ENCODE measurements at places on chromosomes 3 and 15. TPM values are rescaled to one million over a fixed set of nuclear protein-coding genes. Genes with fewer than 3 reads are reported as not detected.
A peak's percentile ranks its signal among the peaks of the same experiment; 100 is the strongest.

DNA sequence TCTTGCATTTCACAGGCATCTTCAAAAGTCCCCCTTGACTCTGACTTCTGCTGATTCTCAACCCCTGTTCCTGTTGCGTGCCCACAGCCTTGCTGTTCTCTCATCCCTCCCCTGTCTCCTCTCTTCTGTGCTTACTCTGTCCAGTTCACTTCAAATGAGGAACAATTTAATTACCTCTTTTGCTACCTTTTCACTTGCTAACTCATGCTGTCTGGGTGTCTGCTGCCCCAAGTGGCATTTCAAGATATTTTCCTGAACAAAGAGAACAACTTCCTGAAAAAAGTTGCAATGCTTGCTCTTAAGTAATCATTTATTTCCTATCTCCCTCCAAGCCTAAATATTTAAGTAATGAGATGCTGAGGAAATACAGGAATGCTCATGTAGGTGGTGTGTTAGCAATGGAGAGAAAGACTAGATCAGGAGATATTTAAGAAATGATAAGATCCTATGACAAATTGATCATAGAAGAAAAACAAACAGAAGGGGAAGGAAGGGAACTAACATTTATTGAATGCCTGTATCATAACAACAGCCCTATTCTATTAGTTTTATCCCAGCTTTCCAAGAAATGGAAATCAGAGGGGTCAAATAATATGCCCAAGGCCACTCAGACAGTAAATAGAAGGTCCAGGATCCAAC lies 42.2 kb downstream of the SV2B start:
- DNase-seq, result peak; percentile 48

- no peak for DNase-seq
Measured at GRCh38 chr3:194045919-194046318, 90.0 kb upstream of the HES1 start.

- DNase-seq, result no peak
Measured at GRCh38 chr15:76787273-76787672, 117.9 kb downstream of the SCAPER start.

GRCh38 chr3:58122936-58123700 lies 87.7 kb downstream of the DNASE1L3 start:
- no peak for DNase-seq

The SLC12A8 gene
- 31.7 TPM for total RNA-seq

DNA sequence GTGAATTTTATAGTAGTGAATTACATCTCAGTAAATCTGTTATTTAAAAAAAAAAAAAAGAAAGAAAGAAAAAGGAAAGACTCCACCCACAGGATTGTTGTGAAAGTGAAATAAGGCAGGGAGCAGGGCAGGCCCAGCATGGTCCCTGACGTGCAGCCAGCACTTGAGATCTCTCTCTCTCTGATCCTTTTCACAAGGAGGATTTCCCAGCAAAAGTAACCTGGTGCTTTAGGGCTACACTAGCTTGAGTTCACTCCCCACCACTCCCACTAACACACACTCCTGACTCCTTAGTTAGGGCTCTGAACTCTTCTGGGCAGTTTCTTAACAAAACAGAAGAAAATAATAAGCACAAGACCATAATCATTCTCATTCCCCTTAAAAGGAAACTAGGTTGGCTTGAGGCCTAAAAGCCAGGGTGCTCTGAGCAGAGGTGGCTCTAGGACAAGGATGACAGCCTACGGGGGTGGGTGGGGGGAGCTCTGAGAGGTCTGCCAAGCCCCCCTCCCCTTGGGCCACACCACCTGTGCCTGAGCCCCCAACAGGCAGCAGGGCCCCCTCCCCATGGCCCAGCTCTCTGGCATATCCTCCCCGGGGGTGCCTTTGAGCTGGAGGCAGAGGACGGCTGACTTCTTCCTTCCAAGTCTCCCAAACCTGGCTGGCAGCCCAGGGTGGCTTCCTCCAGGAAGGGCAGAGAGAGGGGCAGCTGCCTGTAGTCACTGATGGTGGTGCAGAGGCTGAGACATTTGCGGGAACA lies 856 bp downstream of the TMEM40 start:
- peak; percentile 70 for DNase-seq

DNA sequence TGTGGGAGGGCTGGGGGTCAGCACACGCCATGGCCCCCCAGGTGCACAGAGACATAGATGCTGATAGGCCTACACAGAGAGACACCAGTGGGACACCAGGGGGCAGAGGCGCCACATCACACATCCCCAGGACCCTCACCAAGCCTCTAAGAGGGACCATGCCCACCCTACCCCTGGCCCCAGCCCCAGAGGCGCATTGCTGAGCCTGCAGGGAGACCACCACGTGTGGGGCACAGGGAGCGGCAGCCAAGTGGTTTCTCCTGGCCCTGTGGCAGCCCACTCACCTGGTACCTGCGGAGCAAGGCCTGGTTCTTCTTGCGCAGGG lies 1.2 kb downstream of the CCDC9B start:
- peak; percentile 41 for DNase-seq

The ZMYND10 gene
- total RNA-seq, result 0.89 TPM

- DNase-seq, result no peak
Measured at GRCh38 chr15:70509282-70509662, 254.1 kb downstream of the UACA start.

DNA sequence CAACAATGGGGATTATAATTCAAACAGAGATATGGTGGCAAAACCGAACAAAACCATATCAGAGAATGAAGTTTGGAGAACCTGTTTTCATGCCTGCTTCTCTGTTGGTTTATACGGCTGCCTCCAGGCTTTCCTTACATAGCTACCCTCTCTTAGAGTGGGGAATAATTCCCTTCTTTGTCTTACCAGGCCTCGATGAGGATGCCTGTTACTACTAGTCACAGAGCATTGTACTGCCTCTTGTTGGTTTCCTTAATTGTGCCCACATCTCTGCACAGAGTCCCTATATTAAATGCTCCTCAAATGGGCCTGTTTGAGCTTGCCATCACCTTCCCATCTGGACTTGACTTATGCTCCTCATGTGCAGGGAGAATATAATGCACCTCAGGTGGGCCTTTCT lies 92.9 kb downstream of the NCEH1 start:
- DNase-seq, result no peak

- DNase-seq, result peak; percentile 86
Measured at GRCh38 chr15:89751748-89752147, 699 bp upstream of the MESP1 start.

- no peak for DNase-seq
Measured at GRCh38 chr15:54789376-54789775, 407.4 kb downstream of the RSL24D1 start.

The VIPR1 gene
- total RNA-seq, result 18.3 TPM

The CADPS gene
- total RNA-seq, result 8.3 TPM

DNA sequence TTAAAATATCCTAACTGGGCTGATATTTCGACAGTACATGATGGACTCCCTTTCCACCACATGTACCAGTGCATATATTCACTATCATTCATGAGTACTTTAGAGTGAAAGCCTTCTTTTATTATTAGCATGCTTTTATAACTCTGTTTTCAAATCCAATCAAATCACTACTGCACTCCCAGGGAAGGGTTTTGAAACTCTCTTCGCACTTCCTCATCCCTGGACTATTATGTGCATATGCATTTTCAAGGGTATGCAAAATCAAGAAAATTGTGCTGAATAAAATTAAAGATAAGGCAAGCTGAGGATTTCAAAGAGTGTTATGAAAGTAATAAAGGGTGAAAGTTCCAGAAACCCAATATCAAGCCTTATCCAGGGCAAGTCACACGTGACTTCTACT lies 411.4 kb upstream of the PDZRN3 start:
- no peak for DNase-seq

DNA sequence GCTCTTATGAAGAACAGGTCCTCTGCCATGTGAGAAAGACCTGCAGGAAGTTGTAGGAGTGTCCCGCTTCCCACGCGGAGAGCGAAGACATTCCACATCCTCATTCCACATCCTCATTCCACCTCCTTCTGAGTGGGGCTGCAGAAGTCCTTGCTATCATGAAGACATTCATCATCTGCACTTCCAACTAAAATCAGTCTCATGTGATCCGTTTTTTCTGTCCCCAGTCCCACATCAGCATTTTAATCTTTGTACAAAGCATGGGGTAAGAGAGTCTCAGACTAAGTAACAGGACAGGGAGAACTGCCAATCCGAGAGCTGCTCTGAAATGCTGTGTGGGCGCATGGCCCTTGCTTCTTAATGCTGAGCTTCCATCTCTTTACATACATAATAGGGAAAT lies 227.2 kb downstream of the RSRC1 start:
- no peak for DNase-seq

The GOLGA8F gene
- not detected for total RNA-seq

- DNase-seq, result no peak
Measured at GRCh38 chr3:170566413-170566812, 19.5 kb downstream of the SLC7A14 start.

DNA sequence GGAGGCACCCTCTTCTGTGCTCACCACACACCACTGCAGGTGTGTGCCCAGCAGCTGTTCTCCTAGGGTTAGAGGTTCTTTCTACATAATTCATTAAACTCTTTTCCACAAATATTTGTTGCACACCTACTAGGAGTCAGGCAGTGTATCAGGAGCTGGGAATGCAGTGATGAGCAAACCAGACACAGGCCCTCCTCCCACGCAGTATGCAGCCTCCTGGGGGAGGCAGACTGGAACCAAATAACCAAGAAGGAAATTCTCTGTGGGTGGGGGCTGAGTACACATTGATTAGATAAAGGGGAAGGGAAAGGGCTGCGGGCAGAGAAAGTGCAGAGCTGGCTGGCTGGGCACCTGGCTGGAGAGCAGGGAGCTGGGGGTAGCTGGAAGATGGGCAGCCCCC lies 18.5 kb upstream of the C3orf22 start:
- no peak for DNase-seq

The RASGRF1 gene
- total RNA-seq, result 2.2 TPM

The CHRFAM7A gene
- total RNA-seq, result not detected

DNA sequence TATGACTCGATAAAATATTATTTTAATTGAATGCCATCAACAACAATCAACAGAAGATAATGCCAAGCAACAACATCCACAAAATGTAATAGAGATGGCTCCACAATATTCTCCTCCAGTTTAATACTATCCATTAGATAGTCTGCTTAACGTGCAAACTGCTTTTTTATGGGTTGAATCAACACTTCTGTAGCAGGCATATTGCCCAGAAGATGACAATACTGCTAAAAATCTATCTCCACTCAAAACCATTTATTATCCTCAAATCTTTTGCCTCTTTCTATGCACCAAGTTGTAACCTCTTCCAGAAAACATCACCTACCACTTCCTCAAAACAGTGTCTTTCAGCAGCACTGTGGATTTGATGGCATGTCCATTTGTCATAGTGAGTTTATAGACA lies 295.7 kb upstream of the LMCD1 start:
- DNase-seq, result no peak

The TPRG1 gene
- 3.8 TPM for total RNA-seq

GRCh38 chr15:78034495-78035191 lies 42.9 kb downstream of the TBC1D2B start:
- DNase-seq, result peak; percentile 67

The ZPLD1 gene
- total RNA-seq, result not detected

Data from stomach (tissue), 19 donors.